ENCODE measurements at places on chromosomes 2 and 18.
A peak's percentile ranks its signal among the peaks of the same experiment; 100 is the strongest.

DNA sequence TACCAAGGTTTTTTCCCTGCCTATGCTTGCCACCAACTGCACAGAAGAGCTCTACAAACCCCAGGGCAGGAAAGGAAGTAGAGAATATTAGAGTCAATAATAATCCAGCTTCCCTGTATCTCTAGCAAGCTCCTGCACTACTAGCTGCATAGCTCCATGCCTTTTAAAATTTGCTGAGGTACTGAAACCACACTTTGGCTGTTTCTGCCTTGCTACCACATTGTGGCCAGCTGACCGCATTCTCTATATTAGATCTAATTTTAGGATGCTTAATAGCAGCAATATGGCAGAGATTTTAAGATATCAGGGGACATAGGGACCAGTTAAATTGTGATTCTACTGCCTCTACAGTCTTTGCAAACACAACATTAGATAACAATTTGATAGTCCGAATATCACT lies 534.6 kb downstream of the MBD2 start:
- DNase-seq, result peak; percentile 47

- DNase-seq, result no peak
These were observed 407.6 kb downstream of the DSEL start for GRCh38 chr18:67108894-67109293.

DNA sequence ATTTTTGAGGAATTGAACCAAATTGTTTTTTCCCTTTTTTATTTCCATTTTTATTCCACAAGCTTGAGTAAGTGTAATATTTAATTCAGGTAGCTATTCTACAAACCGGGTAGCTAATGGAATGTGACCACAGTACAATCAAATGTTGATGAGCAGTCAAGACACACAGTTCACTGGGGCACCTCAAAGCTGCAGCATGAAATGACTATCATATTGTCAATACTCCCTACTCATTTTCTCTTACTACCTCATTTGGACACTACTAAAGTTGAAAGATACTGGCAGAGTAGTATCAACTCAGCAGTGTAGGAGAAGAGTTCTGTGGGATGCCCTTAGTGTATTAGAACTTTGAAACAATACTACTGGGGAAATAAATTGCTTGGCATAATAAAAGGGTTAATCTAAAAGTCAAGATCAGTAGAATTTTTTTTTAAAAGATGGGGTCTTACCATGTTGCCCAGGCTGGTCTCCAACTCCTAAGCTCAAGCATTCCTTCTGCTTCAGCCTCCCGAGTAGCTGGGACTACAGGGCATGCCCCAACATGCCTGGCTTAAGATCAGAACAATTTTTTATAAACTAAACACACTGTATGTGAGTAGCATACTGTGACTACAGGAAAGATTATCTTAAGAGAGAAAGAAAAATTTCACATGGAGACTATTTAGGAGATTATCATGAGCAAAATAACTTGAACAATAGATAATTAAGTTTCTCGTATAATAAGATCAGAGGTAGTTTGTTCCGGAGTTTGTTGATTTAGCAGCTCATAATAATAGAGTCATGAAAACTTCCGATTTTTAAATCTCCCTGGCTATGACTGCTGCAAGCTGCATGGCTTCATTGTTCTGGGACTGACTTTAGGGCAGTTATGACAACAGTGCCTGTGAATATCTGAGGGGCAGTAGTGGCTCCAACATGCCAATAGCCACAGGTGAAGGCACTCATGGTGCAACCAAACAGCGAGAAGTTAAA lies 43.7 kb downstream of the MYO3B start:
- DNase-seq, result no peak

DNA sequence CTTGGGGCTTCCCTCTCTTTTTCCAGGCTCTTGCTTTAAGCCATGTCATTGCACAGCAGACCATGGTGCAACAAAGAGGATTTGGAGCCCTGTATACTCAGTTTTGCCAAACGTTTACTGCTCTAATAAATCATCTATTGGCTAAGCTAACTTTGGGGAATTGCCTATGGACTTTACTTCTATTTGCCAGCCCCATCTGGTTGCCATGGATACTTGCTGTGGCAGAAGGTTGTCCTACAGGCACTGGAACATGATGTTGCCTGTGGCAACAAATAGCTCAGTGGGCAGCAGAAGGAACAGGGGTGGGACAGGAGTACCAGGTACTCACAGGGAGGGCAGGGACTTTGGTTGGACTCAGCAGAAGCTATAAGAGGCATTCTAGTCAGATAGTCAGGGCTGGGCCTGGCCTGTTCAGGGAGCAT lies 129.7 kb downstream of the CCDC85A start:
- no peak for DNase-seq

GRCh38 chr2:27136751-27137150 lies 2.3 kb upstream of the PREB start:
- no peak for DNase-seq

DNA sequence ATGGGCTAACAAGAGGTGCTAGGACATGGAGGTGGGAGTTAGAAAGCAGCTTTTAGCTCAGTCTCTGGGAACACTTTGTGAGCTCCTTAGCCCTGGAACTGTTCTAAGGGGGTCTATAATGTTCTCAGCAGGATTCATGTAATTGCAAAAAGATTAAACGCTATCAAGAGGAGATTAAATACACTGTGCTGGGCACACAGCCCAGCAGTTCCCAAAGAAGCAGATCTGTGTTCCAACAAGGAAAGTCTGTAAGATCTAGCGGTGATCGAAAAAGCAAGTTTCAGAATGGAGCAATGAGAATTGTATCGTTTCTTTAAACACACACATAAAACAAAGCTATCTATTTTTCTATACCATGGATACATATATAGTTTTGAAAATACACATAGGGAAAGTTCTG lies 2.4 kb upstream of the ARID5A start:
- DNase-seq, result no peak

GRCh38 chr2:101112772-101113157 lies 38.4 kb downstream of the TBC1D8 start:
- no peak for DNase-seq

GRCh38 chr18:12034241-12035100 lies 53.2 kb downstream of the IMPA2 start:
- no peak for DNase-seq

DNA sequence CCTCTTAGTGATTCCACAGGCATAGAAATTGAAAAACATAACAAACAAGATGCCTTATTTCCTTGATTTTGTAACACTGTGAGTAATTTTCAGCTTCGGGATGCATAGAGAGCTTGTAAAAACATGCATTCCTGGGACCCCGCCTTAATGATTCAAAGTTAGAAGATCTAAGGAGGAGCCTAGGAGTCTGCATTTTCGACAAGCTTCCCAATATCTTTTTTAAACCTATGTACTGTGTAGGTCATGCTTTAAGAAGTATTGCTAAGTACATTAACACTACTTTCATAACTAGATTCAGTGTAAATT lies 109.8 kb upstream of the ZNF516 start:
- no peak for DNase-seq

DNA sequence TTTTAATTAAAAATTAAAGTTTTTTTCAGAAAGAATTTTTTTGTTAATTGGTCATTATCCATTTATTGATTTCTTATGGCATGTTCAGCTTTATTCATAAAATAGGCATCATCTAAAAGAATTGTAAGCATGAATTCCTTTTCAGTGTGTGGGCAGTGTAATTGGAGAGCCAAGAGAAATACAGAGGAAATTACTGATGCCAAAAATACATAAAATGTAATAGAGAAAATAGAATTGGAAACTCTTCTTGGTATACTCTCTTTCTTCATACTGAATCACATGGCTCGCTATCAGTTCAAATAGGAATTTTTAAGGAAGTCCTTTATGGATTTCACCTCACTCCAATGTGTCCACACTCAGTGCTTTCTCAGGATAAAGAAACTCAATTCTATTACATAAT lies 663.6 kb upstream of the NRXN1 start:
- no peak for DNase-seq

Data from RPMI8226 (cell line).